ENCODE measurements at places on chromosomes 3 and 15. TPM values are rescaled to one million over a fixed set of nuclear protein-coding genes. Genes with fewer than 3 reads are reported as not detected.

CFAP92 gene
- total RNA-seq: not detected

RARRES1 gene
- total RNA-seq: not detected

PPP4R2 gene
- total RNA-seq: 118 TPM

CLDN16 gene
- total RNA-seq: not detected

NEO1 gene
- total RNA-seq: 3.4 TPM

GDPGP1 gene
- total RNA-seq: 7.0 TPM

CNTN4 gene
- not detected for total RNA-seq

ZDHHC23 gene
- 3.9 TPM for total RNA-seq

DNA sequence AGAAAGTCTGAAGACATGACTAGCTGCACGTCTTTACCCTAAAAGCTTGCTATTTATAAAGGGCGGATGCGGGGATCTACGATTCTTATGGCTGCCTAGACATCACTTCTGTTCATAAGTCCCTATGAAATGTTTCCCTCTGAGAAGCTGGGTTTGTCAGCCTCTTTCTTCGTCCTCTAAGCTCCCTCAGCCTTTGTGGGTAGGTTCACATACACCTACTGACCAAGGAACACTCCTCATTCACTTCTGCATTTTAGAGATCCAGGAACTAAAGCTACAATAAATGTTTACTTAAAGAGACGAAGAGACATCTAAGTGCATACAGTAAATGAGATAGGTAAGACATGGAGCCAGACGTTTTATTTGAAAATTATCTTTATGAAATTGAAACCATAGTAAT lies 16.7 kb upstream of the RAMAC start:
- H3K4me1 ChIP-seq: peaks cover 28% of the 10 kb centered on the region
- no peak for DNase-seq
- H3K27ac ChIP-seq: no peak overlapping the region
- peaks cover 5% of the 10 kb centered on the region for H3K36me3 ChIP-seq
- peaks cover 34% of the 10 kb centered on the region for H3K27me3 ChIP-seq
- H3K4me3 ChIP-seq: no peak overlapping the region

DNA sequence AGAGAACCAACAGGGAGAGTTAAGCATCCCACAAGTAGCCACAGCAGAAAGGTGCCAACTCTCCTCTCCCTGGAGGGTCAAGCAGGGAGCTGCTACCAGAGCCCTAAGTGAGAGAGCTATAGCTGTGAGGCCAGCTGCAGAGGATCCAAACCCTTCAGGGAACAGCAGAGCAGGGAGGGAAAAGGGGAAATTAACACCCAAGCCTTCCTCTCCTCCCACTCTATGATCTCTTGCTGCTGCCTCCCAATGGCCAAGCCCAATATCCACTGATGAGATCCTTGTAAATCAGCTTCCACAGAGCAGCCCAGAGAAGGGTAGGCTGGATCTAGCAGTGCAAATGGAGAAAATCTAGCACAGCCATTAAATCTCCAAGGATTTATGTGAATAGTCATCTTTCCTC lies 68.2 kb upstream of the THBS1 start:
- no peak overlapping the region for H3K4me3 ChIP-seq
- no peak overlapping the region for H3K27ac ChIP-seq
- no peak for DNase-seq
- H3K27me3 ChIP-seq: peaks cover 54% of the 10 kb centered on the region
- H3K4me1 ChIP-seq: no peaks in the 10 kb centered on the region

- H3K27me3 ChIP-seq: peaks cover 4% of the 10 kb centered on the region
- no peaks in the 10 kb centered on the region for H3K36me3 ChIP-seq
Observed at GRCh38 chr3:9311228-9311627, 51.6 kb upstream of the THUMPD3 start.

GRCh38 chr3:132254076-132254755 lies 63.0 kb upstream of the ACP3 start:
- no peaks in the 10 kb centered on the region for H3K4me1 ChIP-seq
- no peak overlapping the region for H3K27ac ChIP-seq
- DNase-seq: no peak
- H3K4me3 ChIP-seq: no peak overlapping the region
- H3K27me3 ChIP-seq: peaks cover 16% of the 10 kb centered on the region

DNA sequence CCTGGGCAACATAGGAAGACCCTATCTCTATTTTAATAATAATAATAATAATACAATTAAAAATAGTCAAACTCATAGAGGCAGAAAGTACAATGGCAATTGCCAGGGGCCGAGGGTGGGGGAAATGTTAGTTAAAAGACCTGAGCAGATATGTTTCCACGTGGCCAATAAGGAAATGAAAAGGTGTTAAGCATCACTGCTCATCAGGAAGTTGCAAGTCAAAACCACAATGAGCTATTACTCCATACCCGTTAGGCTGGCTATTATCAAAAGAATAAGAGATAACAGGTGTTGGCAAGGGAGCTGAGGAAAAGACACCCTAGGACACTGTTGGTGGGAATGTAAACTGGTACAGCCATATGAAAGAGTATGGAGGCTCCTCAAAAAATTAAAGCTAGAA lies 60.4 kb upstream of the PRSS50 start:
- DNase-seq: no peak
- H3K4me3 ChIP-seq: no peak overlapping the region
- H3K4me1 ChIP-seq: no peaks in the 10 kb centered on the region
- H3K36me3 ChIP-seq: peaks cover 3% of the 10 kb centered on the region
- H3K27me3 ChIP-seq: peaks cover 17% of the 10 kb centered on the region

DNA sequence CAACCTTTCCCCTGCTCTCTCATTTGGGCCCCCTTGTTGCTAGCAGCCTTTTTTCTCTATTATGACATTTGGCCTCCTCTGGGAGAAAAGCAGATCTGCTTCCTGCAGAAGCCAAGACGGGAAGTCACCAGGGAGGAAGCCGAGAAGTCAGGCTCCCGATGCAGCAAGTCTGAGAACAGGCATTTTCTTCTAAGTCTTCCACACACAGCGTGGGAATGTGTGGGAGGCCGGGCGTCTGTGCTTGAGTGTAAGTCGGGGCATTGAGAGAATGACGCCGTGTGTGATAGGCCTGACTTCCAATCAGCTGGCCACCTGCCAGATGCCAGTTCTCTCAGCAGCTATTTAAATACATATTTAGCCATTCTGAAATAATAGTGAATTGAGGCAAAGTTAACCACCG lies 75.8 kb upstream of the FAM98B start:
- H3K4me1 ChIP-seq: no peaks in the 10 kb centered on the region
- peaks cover 58% of the 10 kb centered on the region for H3K27me3 ChIP-seq

GRCh38 chr3:4421121-4421520 lies 45.9 kb downstream of the SUMF1 start:
- no peaks in the 10 kb centered on the region for H3K27me3 ChIP-seq
- H3K27ac ChIP-seq: peak overlapping the region; percentile 25

GRCh38 chr3:24311881-24312280 lies 182.8 kb downstream of the THRB start:
- H3K36me3 ChIP-seq: no peaks in the 10 kb centered on the region
- no peak overlapping the region for H3K4me3 ChIP-seq
- no peak overlapping the region for H3K27ac ChIP-seq
- DNase-seq: no peak
- peaks cover 5% of the 10 kb centered on the region for H3K27me3 ChIP-seq
- H3K4me1 ChIP-seq: no peaks in the 10 kb centered on the region

- no peak for DNase-seq
- H3K4me1 ChIP-seq: peaks cover 5% of the 10 kb centered on the region
- peaks cover 66% of the 10 kb centered on the region for H3K36me3 ChIP-seq
- no peaks in the 10 kb centered on the region for H3K27me3 ChIP-seq
- H3K4me3 ChIP-seq: no peak overlapping the region
- H3K27ac ChIP-seq: no peak overlapping the region
Observed at GRCh38 chr3:101796077-101796680, 17.2 kb downstream of the NXPE3 start.

GRCh38 chr3:112519424-112520001 lies 20.2 kb upstream of the BTLA start:
- H3K36me3 ChIP-seq: peaks cover 2% of the 10 kb centered on the region
- no peak overlapping the region for H3K27ac ChIP-seq
- H3K4me3 ChIP-seq: no peak overlapping the region
- DNase-seq: no peak
- H3K4me1 ChIP-seq: peaks cover 19% of the 10 kb centered on the region

DNA sequence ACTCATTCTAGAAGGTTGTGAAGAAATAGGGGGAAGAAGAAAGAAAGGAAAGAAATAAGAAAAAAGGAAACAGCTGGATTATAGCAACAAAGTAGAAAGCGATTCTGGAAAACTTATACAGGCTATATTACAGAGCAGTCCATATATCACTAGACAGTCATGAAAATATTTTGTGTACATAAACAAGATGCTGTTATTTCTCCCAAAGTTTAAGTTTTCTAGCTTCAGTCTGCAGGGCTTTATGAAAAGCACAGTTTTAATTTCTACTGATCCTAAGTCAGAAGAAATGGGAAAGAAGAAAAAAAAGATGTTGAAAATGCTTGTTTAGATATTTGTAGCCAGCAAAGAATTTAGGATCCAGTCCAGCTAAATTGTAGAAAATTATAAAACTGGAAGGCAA lies 321.4 kb upstream of the NDN start:
- no peaks in the 10 kb centered on the region for H3K4me1 ChIP-seq
- no peak for DNase-seq
- H3K36me3 ChIP-seq: no peaks in the 10 kb centered on the region
- H3K27me3 ChIP-seq: no peaks in the 10 kb centered on the region

DNA sequence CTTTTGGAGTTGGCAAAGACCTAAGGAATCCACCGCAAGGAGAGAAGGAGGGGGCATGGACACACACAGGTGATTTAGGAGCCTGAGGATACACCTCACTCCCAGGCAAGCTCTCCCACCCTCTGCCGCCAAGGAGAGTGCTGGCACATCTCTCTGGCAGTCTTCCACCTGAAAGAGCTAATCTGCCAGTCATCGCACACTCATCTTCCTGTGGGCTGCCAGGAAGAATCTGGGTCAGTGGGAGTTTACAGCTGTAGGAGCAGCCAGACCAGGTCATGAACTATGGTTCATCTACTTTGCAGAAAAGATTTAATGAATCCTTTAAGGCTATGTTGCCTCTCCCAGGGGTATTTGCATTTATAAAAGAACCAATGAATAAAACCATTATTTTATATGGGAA lies 170.6 kb upstream of the TSC22D2 start:
- H3K36me3 ChIP-seq: no peaks in the 10 kb centered on the region
- no peak for DNase-seq
- H3K4me3 ChIP-seq: no peak overlapping the region
- H3K27me3 ChIP-seq: peaks cover 6% of the 10 kb centered on the region

GRCh38 chr3:123525433-123525832 lies 59.4 kb downstream of the HACD2 start:
- no peak overlapping the region for H3K27ac ChIP-seq
- no peaks in the 10 kb centered on the region for H3K27me3 ChIP-seq
- DNase-seq: no peak

- no peaks in the 10 kb centered on the region for H3K27me3 ChIP-seq
- no peaks in the 10 kb centered on the region for H3K36me3 ChIP-seq
- H3K4me1 ChIP-seq: no peaks in the 10 kb centered on the region
- H3K4me3 ChIP-seq: no peak overlapping the region
- no peak overlapping the region for H3K27ac ChIP-seq
Observed at GRCh38 chr3:65483480-65483879, 555.2 kb downstream of the MAGI1 start.

GRCh38 chr3:125662675-125663074 lies 67.4 kb upstream of the OSBPL11 start:
- DNase-seq: no peak
- H3K4me1 ChIP-seq: no peaks in the 10 kb centered on the region
- no peak overlapping the region for H3K27ac ChIP-seq
- H3K4me3 ChIP-seq: no peak overlapping the region

GRCh38 chr15:70504299-70504951 lies 258.9 kb downstream of the UACA start:
- peaks cover 20% of the 10 kb centered on the region for H3K27me3 ChIP-seq
- peak; percentile 56 for DNase-seq
- peak overlapping the region; percentile 67 for H3K27ac ChIP-seq
- peaks cover 70% of the 10 kb centered on the region for H3K4me1 ChIP-seq
- no peak overlapping the region for H3K4me3 ChIP-seq

- no peaks in the 10 kb centered on the region for H3K4me1 ChIP-seq
- peaks cover 4% of the 10 kb centered on the region for H3K27me3 ChIP-seq
Observed at GRCh38 chr3:130866327-130866726, 27.6 kb upstream of the ATP2C1 start.

- no peak overlapping the region for H3K27ac ChIP-seq
- H3K27me3 ChIP-seq: no peaks in the 10 kb centered on the region
- peaks cover 18% of the 10 kb centered on the region for H3K4me1 ChIP-seq
- DNase-seq: no peak
- H3K4me3 ChIP-seq: no peak overlapping the region
Observed at GRCh38 chr15:95733931-95734330, 596.6 kb upstream of the NR2F2 start.

DNA sequence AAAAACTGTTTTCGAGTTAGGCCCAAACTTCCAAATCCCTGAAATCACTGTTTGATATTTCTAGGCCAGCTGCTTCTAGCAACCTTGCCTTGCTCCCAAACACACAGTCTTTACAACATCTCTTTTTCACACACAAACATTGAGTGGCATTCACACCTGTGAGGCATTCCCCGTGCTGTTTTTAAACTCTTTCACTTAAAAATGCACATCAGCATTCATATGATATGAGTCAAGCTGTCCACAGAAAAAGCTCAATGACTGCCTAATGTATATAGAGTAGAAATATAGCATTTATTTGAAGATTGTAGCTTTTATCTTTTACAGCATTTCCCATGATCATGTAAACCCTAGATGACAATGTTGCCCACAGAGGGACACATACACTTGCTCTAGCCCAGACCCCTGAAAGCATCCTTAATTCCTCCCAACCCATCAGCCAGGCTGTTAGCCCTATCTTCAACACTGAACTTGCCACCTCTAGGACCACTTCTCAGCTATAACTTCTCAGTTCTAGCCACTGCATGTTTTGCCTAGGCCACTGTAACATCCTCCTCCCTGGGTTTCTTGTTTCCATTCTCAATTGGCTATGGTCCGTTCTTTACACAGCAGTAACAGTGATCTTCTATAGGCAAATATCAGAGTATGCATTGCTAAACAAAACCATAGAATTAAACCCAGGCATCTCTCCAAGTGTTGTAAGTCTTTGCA lies 782.6 kb downstream of the DIPK2A start:
- no peak overlapping the region for H3K27ac ChIP-seq
- no peaks in the 10 kb centered on the region for H3K36me3 ChIP-seq
- no peak for DNase-seq
- H3K4me1 ChIP-seq: no peaks in the 10 kb centered on the region

- H3K4me3 ChIP-seq: no peak overlapping the region
- H3K27me3 ChIP-seq: no peaks in the 10 kb centered on the region
- DNase-seq: no peak
Observed at GRCh38 chr15:91882858-91883586, 29.5 kb downstream of the SLCO3A1 start.

- DNase-seq: no peak
- H3K4me3 ChIP-seq: no peak overlapping the region
- H3K27me3 ChIP-seq: no peaks in the 10 kb centered on the region
- no peaks in the 10 kb centered on the region for H3K36me3 ChIP-seq
- H3K4me1 ChIP-seq: peaks cover 4% of the 10 kb centered on the region
Observed at GRCh38 chr3:11434017-11434526, 161.9 kb downstream of the ATG7 start.

All from activated CD8-positive, alpha-beta memory T cell treated with anti-CD3 and anti-CD28 coated beads, Interleukin-2, amount 10 ng/mL, durations not matched to agents 7 days and 5 days (primary cell).